ENCODE measurements at places on chromosomes 1 and 21.

- DNase-seq = no peak
Observed at GRCh38 chr21:45824546-45825215, 156.9 kb upstream of the COL6A1 start.

DNA sequence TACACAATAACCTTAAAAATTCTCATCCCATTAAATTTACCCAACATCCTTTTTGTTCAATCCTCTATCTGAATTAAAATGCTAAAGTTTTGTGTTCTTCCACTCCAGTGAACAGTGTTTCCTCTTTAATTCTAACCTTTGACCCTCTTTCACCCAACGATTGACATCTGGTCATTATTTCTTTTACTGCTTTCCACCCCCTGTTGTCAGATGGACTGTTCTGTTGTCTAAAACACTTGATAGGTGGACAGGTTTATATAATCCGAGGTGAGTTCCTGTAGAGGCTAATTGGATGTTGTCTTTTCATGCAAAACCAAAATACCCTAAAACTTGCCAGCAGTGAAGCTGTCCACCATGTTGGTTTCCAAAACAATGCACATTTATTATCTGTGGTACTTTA, 73.4 kb upstream of the SERTAD4 start:
- DNase-seq = no peak

GRCh38 chr1:91428182-91428798, 23.7 kb upstream of the HFM1 start:
- DNase-seq = no peak

GRCh38 chr1:97832481-97832880, 88.4 kb downstream of the DPYD start:
- DNase-seq = peak; percentile 13

- DNase-seq = no peak
Observed at GRCh38 chr1:107264561-107264960, 123.7 kb downstream of the NTNG1 start.

DNA sequence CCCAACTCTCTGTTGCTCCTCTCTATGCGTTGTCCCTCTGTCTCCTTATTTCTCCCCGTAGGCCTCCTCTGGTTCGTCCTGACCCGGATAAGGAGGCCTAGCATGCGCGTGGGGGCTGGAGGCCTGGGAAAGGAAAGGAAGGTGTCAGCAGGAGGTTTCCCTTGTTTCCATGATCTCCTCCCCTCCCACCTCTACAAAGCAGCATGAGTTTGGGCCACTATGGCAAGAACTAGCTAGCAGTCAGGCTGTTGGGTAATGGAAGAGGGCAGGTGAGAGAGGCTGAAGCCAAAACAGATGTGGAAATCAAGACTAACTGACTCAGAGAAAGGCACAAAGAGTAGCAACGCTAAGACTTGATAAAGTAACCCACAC, 687 bp upstream of the SEMA6C start:
- no peak for DNase-seq

- DNase-seq = no peak
Observed at GRCh38 chr21:34812504-34813265, 143.9 kb downstream of the CLIC6 start.

DNA sequence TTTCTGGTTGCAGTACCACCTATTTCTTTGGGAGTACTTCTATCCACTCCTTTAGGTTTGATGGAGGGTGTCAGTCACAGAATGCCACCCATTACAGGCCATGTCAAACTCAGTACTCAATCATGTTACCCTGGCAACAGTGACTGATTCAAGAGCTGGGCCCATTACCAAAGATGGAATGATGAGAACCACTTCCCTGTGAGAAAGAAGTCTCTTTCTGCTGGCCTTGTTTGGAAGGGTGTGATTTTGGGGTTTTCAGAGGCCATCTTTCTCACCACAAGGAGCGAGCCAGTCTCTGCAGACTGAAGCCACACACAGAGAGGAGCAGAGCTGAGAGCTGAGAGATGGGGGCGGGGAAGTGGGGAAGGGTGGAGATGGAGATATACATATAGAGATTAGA, 13.9 kb upstream of the STUM start:
- no peak for DNase-seq

DNA sequence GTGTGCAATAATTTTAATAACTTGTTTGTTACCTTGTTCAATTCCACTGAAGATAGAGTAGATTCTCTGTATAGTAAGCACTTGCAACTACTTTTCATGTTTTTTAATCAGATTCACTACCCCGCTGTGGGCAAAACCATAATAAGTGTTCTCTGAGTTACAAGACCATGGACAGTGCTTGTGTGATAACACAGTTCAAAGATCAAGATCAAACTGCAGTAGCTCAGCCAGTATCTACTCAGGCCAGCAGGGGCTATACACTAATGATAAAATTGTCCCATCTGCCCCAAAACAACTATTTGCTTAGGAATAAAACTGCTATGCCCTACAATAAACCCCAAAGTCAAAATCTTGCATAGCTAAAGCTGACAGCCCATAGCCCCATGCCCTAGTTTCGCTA, 129.6 kb downstream of the LRRC7 start:
- DNase-seq = no peak

GRCh38 chr1:64133036-64133435, 70.4 kb upstream of the UBE2U start:
- peak; percentile 37 for DNase-seq

DNA sequence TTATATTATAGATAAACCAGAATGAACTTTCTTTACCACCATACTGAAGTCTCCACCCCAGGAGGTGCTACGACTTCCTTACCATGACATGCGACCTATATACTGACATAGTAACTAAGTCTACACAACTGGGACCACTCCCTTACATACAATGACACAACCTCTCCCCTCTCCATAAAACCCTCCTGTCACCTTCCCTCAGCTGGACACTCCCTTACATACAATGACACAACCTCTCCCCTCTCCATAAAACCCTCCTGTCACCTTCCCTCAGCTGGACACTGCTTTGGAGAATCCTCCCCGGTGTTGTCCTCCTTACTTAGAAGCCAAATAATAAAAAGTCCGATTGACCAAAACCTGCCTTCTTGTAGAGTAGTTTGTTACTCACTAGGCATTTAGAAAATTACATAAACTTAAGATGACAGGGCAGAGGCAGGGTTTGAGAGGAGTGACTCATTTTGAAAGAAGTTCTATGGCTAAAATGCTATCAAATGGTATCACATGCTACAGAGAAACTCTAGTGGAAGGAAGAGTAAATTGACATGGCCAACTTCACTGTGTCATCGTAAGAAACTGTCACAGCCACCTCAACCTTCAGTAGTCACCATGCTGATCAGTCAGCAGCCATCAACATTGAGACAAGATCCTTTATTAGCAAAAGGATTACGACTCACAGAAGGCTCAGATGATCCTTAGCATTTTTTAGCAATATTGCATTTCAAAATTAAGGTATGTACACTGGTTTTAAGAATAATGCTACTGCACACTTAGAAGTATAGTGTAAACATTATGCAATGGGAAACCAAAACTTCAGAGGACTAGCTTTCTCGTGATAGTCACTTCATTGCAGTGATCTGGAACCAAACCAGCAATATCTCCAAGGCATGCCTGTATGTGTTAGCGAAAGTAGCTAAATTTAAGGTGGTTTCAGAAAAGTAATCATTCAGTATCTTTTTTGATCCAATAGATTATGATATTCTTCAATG, 56.4 kb downstream of the AHCTF1 start:
- no peak for DNase-seq

GRCh38 chr1:222750651-222751050, 13.6 kb downstream of the FAM177B start:
- no peak for DNase-seq

GRCh38 chr1:12640237-12640957, 3.5 kb upstream of the AADACL4 start:
- no peak for DNase-seq

Measured in COLO829 (cell line).